ENCODE measurements at places on chromosomes 12 and 14. TPM values are rescaled to one million over a fixed set of nuclear protein-coding genes. Genes with fewer than 3 reads are reported as not detected.

Gene GALNT8
- 0.84 TPM for total RNA-seq

Gene SLC25A47
- total RNA-seq = not detected

Gene RGS6
- total RNA-seq = 0.16 TPM

Gene HNF1A
- not detected for total RNA-seq

Gene PRORP
- 32.5 TPM for total RNA-seq

Gene PPP1R36
- total RNA-seq = 0.21 TPM

Gene TCL1B
- not detected for total RNA-seq

GRCh38 chr12:3901116-3901515 is 27.9 kb upstream of the PARP11 start:
- H3K4me3 ChIP-seq = no peak overlapping the region
- no peak for DNase-seq
- H3K27me3 ChIP-seq = no peaks in the 10 kb centered on the region
- peaks cover 46% of the 10 kb centered on the region for H3K4me1 ChIP-seq
- H3K27ac ChIP-seq = no peak overlapping the region
- H3K36me3 ChIP-seq = peaks cover 6% of the 10 kb centered on the region

DNA sequence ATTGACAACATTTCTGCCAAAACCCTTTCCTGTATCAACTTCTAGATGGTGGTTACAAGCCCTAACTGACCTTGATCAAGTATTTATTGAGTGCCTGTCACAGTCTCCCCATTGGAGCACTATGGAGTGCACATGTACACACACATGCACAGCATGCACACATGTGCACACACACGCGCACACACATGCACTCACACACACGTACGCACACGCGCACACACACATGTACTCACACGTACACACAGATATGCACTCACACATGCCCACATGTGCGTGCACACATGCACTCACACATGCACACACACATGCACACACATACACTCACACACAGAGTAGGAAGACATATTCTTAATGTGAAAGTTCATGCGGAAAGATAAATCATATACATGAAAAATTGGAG is 43.7 kb downstream of the MYRFL start:
- no peak for DNase-seq
- no peaks in the 10 kb centered on the region for H3K36me3 ChIP-seq
- H3K27ac ChIP-seq = no peak overlapping the region
- H3K4me1 ChIP-seq = no peaks in the 10 kb centered on the region

DNA sequence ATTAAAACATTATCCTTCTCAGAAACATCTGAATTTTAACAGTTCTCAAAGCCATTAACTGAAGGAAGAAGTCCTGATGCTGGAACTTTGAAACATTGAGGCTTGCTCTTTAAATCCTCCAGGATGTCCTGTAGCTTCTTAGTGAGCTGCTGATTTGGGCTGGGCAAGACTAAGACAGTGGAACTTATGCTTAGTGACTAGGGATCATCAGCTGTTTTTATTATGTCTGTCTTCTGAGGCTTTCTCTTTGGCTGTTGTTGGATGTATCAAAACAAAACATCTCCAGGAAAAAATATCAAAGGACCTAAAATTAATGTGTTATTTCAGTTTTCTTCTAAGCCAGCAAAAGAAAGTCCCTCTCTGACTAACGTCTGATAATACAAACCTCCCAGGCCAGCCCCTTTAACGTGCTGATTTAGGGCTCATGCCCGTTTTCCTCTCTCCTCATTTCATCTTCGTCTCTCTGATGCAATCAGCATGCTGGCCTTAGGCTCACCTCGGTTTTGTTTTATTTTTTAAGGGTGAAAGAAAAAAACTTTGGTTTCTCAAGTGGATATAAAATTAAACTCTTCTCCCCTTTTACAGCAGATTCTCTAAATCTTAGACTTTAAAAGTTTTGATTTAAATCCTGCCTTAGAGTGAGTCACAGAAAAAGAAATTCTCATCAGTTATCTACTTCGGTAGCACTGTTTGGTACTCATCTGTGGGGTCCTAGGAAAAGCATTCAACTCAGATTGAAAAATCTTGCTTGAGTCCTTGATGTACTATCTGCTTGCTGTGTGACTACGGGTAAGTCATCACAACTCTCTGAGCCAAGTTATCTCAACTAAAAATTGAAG is 106.2 kb upstream of the CCDC91 start:
- DNase-seq = no peak
- peaks cover 2% of the 10 kb centered on the region for H3K27me3 ChIP-seq
- peaks cover 8% of the 10 kb centered on the region for H3K4me1 ChIP-seq
- no peaks in the 10 kb centered on the region for H3K36me3 ChIP-seq

DNA sequence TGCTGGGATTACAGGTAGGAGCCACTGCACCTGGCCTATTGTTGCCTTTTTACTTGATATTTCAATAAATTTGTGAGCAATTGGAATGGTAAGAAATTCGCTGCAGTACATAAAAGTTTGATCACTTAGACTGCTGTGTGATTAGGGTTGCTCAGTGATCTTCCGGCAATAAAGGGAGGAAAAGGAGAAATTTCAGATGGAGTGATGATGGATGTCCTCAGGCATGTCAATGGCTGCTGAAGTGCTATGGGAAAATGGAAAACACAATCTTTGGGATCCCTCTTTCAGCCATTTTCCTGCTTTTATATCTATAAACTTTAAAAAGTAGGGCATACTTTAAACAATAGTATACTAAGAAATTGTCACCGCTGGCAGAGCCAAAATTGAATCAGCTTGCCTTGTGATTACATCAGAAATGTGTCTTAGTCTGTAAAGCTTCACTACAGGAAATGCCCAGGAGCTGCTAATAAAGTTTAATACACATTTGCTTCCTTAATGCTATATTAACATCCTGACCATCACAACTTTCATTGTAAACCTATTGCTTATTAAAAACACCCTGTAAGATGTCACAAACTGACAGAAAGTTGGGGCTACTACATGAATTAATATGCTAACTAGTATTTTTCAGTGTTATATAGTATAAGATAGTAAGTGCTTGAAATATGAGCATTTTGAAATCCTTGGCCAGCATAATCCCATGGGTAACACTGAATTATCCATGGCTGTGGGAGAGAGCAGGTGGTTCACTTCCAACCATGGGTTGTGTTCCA is 13.7 kb upstream of the FBXL14 start:
- peaks cover 25% of the 10 kb centered on the region for H3K4me1 ChIP-seq
- H3K27ac ChIP-seq = no peak overlapping the region
- DNase-seq = no peak
- peaks cover 25% of the 10 kb centered on the region for H3K27me3 ChIP-seq
- no peaks in the 10 kb centered on the region for H3K36me3 ChIP-seq

DNA sequence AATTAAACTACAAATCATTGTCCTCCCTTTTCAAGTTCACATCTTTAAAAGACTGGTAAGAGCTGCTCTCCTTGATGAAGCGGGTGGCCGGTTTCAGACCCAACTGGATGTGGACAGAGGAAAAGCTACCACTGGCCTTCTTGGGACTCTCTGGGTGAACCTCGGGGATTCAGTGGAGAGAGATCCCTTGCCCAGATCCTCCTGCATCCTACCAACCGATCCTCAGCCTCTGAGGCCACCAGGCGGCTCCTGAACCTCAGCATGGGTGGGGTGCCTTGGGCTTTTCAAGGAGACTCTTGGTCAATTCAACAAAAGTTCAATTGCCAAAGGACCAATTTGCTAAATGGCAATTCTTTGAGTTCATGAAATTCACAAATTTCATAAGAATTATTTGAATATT is 84.5 kb downstream of the ZFP36L1 start:
- no peak overlapping the region for H3K4me3 ChIP-seq
- H3K27ac ChIP-seq = no peak overlapping the region
- peaks cover 2% of the 10 kb centered on the region for H3K27me3 ChIP-seq
- peaks cover 9% of the 10 kb centered on the region for H3K4me1 ChIP-seq
- H3K36me3 ChIP-seq = no peaks in the 10 kb centered on the region

- H3K4me3 ChIP-seq = no peak overlapping the region
- peak; percentile 36 for DNase-seq
- no peaks in the 10 kb centered on the region for H3K27me3 ChIP-seq
Measured at GRCh38 chr14:70873627-70874026, 33.6 kb upstream of the PCNX1 start.

DNA sequence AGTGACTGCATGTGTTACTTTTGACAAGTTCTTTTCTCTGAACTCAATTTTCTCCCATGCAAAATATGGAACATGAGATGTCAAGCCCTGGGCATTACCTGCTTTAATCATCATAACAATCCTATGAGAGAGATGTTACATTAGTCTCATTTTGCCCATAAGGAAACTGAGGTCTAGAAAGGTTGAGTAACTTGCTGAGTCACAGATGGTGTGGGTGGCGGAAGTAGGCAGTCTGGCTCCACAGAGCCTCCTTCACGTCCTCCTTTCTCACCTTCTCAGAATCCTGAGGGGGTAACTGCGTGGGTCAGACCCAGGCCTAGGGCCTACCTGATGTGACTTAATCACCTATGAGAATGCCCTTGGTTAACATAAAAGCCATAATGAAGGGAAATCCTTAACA is 50.7 kb downstream of the TMTC1 start:
- no peak overlapping the region for H3K4me3 ChIP-seq
- H3K36me3 ChIP-seq = no peaks in the 10 kb centered on the region
- no peaks in the 10 kb centered on the region for H3K27me3 ChIP-seq
- H3K4me1 ChIP-seq = no peaks in the 10 kb centered on the region
- no peak overlapping the region for H3K27ac ChIP-seq
- no peak for DNase-seq

DNA sequence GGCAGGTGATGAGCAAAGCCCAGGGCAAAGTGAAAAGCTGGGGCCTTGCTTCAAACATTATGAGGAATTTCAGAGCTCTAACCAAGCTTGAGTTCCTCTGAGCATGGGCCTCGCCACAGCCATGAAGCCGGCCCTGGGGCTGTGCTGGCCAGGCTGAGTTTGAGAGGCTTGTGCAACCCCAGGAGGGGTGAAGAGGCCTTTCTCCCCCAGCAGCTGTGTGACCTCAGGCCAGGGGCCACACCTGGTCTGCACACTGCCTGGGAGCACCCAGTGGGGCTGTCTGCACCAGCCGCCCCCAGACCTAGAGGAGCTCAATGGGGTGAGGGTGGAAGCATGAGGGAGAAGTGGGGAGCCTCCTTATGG is 204.9 kb upstream of the C14orf180 start:
- peaks cover 2% of the 10 kb centered on the region for H3K36me3 ChIP-seq
- DNase-seq = no peak
- no peak overlapping the region for H3K4me3 ChIP-seq
- H3K27ac ChIP-seq = no peak overlapping the region

GRCh38 chr12:109189291-109189690 is 72.9 kb downstream of the ACACB start:
- H3K27ac ChIP-seq = no peak overlapping the region
- no peaks in the 10 kb centered on the region for H3K27me3 ChIP-seq
- H3K36me3 ChIP-seq = no peaks in the 10 kb centered on the region
- DNase-seq = no peak
- H3K4me1 ChIP-seq = no peaks in the 10 kb centered on the region

- H3K27ac ChIP-seq = peak overlapping the region; percentile 41
- H3K36me3 ChIP-seq = peaks cover 23% of the 10 kb centered on the region
- no peak for DNase-seq
- peaks cover 48% of the 10 kb centered on the region for H3K4me1 ChIP-seq
- H3K4me3 ChIP-seq = no peak overlapping the region
Measured at GRCh38 chr12:47870175-47870781, 34.5 kb downstream of the VDR start.

DNA sequence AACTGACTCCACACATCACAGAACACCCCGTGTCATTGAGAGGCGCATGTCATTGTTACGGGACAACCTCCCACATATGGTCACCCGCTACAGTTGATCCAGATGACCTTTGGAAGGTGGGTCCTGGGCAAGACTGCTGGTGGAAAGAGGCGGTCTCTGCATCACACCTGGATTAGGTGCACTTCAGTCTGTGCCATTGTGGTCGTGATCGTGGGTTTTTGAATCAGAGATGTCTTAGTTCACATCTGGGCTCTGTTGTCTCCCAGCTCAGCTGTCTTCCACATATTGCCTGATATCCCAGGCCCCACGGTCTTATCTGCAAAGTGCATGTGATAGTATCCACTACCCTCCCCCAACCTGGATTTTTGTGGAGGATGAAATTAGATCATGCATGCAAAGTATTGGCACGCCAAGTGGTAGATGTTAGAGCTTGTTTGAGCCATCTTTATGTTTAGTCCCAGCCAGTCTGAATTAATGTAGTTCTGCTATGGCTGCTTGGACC is 208.7 kb upstream of the FOXN3 start:
- peaks cover 53% of the 10 kb centered on the region for H3K4me1 ChIP-seq
- H3K36me3 ChIP-seq = peaks cover 18% of the 10 kb centered on the region
- H3K27me3 ChIP-seq = no peaks in the 10 kb centered on the region
- H3K27ac ChIP-seq = no peak overlapping the region

DNA sequence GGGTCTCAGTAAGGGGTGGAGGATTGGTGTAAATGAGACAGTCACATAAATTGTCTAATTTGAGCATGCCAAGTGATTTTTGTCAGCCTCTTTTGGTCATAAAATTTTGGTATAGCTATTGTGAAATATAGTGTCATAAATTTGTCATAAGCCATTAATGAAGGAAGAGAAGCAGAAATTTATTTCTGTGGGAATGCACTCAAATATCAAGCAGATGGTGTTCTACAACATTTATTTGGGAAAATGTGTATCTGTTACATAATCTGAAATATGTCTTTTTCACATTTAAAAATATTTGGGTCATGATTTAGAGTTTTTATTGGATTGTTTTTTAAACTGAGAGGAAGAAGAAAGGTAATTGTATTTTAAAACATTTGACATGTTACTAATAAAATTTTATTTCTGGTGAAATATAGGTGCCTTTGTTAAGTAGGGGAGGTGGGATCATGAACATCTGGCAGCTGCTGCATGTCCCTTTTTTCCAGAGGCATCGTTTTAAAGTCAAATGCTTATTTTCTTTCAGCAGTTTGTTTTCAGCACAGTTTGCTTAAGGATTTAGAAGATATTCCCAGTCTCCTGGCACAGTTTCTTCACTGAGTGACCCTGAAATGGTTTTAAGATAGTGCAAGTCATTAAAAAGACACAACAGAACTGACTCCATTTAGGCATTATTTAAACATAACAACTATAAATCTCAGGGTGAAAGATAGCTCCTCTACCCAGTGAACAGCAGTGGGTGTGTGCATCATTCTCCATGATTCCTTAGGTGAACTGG is 371.7 kb downstream of the SNAPC1 start:
- H3K4me1 ChIP-seq = no peaks in the 10 kb centered on the region
- DNase-seq = no peak
- no peak overlapping the region for H3K4me3 ChIP-seq
- H3K27me3 ChIP-seq = peaks cover 42% of the 10 kb centered on the region
- no peak overlapping the region for H3K27ac ChIP-seq

GRCh38 chr12:26878661-26879119 is 45.7 kb upstream of the ITPR2 start:
- no peak for DNase-seq
- H3K36me3 ChIP-seq = no peaks in the 10 kb centered on the region
- peaks cover 5% of the 10 kb centered on the region for H3K27me3 ChIP-seq
- no peak overlapping the region for H3K27ac ChIP-seq
- H3K4me1 ChIP-seq = no peaks in the 10 kb centered on the region

- peaks cover 5% of the 10 kb centered on the region for H3K4me1 ChIP-seq
- H3K27me3 ChIP-seq = no peaks in the 10 kb centered on the region
- H3K36me3 ChIP-seq = no peaks in the 10 kb centered on the region
- no peak overlapping the region for H3K4me3 ChIP-seq
- no peak for DNase-seq
Measured at GRCh38 chr14:102764220-102764671, 13.0 kb upstream of the TRAF3 start.
